ENCODE measurements at places on chromosomes 3 and 15.

DNA sequence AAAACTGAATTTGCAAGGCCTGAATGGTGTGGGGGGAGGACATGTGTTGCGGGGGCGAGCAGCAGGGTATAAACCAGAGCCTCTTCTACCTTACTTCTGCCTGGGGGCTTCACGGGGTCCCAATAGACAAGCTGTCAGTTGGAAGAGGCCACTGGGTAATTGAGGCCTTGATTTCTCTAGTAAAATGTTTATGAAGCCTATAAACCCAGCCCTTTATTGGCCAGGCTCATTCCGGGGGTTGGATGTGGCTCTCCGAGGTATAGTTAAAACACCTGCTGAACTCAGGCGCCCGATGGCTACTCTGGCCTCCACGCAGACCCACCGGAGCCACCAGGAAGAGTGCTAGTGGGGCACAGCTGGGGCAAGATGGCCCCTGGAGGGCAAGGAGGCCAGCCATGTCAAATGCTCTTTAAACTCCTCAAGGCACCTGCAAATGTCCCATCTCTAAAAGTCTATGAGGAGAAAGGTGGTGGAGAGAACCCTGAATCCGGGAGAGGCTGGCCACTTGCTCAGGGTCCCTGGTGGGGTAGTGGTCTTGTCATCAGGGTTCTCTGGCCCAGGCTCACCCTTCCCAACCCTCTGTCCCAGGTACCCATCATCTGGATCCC is 34.3 kb downstream of the IGDCC3 start:
- no peak for DNase-seq

DNA sequence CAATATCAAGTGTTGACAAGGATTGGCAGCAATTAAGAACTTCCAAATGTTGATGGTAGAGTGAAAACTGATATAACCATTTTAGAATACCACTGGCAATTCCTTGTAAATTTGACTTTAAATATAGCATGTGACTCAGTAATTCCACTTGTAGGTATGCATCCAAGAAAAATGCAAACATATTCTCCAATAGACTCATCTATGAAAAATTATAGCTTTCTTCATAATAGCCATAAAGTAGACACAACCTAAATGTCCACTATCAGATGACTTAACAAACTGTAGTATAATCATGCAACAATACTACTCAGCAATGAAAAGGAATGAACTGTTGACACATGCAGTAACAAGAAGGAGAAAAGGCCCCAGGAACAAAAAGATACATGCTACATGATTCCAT is 988.1 kb downstream of the FHIT start:
- DNase-seq = no peak

- DNase-seq = no peak
These were observed 716 bp upstream of the KLHL24 start for GRCh38 chr3:183634707-183635106.

DNA sequence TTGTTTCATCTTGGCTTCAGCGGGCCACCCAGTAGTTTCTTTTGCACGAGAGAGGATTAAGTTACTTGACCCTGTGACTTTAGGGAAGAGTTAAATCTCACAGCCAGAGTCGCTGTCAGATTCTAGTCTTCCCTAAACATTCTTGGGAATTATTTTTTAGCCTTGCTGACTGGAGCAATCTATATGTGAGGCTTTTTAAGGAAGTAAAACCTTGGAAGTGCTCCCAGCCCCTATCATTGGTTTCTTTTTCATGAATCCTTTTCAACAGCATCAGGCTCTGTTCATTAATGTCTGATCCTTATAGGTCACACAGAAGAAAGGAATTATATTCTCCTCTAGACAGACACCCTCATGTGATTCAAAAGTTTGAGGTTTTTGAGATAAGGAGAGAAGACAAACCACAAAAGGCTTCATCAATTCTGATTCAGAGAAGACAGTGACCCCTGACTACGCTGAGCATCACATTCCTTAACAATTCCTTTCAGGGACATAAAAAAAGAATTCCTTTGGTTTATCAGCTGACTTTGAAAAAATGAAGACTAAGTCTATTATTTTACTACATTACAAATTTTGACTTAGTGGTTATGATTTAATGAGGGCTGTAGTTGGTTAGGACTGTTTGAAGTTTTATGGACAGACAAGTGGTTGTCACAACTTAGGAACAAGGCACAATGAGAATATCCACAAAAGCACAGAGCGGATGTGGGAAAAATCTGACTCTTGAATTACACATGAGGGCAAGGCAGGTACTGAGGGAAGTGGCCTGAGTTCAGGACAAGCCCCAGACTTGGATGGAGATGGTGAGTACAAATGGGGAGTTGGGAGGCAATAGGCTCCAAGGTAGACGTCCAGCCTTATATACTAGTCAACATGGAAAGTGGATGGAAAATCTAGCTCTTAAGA is 171.1 kb upstream of the STT3B start:
- no peak for DNase-seq

GRCh38 chr15:41919954-41920538 is 26.2 kb upstream of the SPTBN5 start:
- DNase-seq = no peak

DNA sequence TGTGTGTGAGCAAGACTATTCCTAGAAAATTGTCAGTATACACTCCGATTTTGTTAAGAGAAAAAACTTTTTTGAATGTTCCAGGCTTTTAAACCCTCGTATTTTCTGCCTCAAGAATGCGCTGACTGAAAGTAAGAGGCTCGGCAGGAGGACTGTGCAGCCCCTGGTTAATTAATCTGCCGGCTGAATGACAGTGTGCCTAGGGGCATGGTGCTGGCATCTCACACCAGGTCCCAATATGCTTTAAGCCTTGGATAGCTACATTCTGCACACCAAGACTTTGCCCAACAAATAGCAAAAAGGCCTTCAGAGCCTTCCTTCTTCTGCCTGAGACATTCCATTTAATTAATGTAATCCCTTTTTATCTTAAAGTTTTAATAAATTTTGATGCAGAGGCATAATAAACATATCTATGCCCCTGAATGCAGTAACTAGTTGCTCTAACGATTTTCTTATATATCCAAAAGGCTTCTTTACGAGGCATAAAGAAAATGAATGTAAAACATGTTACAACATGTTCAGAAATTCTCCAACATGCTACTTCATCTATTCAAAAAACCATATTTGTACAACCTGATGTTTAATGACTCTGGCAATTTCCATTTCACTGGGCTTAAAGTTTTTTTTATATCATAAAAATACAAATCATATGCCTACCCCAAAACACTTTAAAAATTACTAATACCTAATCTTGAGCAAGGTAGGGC is 37.9 kb downstream of the DPH6 start:
- DNase-seq = no peak

GRCh38 chr3:174243171-174243570 is 616.0 kb upstream of the NAALADL2 start:
- DNase-seq = no peak

DNA sequence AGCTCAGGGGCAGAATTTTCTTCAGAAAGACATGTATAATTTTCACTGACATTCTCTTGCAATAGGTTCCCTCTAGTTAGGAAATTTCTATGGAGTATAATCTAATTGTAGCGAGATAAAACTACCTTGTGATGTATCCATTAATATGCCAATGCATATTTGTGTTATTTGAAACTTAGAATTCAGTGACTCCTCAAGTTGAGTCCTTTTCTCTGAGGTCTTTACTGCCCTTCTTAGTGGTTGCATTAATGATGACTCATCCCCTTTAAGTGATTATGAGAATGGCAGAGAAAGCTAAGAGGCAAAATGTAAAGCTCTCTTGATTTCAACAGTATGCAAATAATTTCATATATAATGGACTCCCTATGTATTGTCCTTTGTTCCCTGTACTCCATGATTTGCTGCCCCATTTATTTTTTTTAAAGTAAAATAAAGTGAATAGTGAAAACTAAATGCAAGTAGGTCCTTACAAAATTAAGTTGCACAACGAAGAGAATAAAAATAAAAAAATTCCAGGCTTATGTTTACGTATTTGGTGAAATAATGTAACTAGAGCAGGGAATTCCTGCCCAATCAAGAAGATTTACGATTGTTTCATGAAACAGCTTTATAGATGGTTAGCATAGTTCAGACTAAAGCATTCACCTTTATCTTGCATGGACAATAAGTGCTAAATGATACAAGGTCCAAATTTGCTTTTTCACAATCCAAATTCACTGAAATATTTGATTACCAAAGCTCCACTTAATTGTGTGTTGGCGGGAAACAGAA is 78.1 kb downstream of the ZPLD1 start:
- no peak for DNase-seq
